WTC11 (cell line): ENCODE measurements at places on chromosomes 2 and 18. TPM values are rescaled to one million over a fixed set of nuclear protein-coding genes. Genes with fewer than 3 reads are reported as not detected.

DNA sequence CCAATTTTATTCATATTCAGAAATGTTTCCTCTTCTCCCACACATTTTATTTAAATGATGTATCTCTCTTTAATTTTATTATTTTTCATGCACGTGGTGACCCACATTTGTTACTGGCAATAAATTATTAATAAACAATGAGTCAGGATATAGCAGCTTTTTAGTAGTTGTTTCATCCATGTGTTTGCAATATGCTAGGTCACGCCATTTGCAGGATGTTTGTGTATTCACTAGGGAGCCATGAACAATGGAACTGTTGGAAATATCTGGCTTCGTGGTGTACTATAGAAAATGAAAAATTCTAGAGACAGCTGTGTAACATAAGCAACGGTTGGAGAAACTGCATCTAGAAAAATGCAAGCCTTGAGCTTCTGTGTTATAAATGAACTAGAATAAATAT, 176.0 kb upstream of the COL3A1 start:
- DNase-seq = no peak

GRCh38 chr18:79507546-79508480, 112.1 kb downstream of the NFATC1 start:
- DNase-seq = peak; percentile 21

- DNase-seq = no peak
Measured at GRCh38 chr2:28613186-28613585, 117.3 kb downstream of the PLB1 start.

The TCF23 gene
- total RNA-seq = 0.05 to 0.14 TPM (median 0.13 TPM) in 3 replicates

The INHA gene
- 1.1 to 1.8 TPM (median 1.4 TPM) in 3 replicates for total RNA-seq

DNA sequence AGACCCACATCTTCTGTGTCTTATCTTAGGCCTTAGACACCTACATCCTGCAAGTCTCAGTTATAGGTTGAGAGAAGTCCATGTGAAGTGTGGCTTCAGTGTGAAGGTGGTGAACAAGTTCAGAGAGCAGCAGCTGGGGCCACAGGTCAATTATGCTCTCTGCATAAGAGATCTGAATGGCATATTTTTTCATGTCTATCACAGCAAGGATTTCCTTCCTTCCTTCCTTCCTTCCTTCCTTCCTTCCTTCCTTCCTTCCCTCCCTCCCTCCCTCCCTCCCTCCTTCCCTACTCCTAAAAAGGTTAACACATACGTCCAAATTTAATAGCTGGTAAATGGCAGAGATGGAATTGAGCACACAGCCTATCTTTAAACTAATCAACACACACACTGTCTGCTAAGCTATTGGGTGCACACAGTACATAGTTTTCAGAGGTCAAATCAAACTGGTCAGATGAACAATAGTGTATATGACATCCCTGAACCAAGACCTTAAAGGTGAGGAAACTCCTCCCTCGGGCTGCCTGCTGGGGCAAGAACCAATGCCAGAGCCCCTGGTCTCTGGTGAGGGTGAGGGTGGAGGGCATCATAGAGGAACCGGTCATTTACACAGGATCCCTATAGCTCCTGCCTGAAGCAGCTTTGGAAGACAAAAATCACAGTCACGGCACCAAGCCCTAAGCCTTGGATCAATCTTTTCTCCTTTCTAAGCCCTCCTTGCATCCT, 240.9 kb downstream of the ICOS start:
- no peak for DNase-seq

GRCh38 chr2:206240327-206240726, 34.1 kb upstream of the ZDBF2 start:
- DNase-seq = no peak

- no peak for DNase-seq
Measured at GRCh38 chr18:24989760-24990593, 362.0 kb downstream of the ZNF521 start.

- DNase-seq = no peak
Measured at GRCh38 chr2:239720361-239721360, 304.5 kb downstream of the NDUFA10 start.

DNA sequence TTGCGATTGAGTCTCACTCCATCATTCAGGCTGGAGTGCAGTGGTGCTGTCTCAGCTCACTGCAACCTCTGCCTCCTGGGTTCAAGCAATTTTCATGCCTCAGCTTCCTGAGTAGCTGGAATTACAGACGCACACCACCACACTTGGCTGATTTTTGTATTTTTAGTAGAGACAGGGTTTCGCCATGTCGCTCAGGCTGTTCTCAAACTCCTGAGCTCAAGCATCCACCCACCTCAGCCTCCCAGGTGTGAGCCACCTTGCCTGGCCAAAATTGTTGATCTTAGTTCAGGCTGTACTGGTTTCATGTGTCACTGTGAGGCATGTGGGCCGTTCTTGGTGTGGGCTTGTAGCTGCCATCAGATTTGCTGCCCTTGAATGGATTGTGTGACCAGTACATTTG, 18.1 kb downstream of the CD8A start:
- no peak for DNase-seq

DNA sequence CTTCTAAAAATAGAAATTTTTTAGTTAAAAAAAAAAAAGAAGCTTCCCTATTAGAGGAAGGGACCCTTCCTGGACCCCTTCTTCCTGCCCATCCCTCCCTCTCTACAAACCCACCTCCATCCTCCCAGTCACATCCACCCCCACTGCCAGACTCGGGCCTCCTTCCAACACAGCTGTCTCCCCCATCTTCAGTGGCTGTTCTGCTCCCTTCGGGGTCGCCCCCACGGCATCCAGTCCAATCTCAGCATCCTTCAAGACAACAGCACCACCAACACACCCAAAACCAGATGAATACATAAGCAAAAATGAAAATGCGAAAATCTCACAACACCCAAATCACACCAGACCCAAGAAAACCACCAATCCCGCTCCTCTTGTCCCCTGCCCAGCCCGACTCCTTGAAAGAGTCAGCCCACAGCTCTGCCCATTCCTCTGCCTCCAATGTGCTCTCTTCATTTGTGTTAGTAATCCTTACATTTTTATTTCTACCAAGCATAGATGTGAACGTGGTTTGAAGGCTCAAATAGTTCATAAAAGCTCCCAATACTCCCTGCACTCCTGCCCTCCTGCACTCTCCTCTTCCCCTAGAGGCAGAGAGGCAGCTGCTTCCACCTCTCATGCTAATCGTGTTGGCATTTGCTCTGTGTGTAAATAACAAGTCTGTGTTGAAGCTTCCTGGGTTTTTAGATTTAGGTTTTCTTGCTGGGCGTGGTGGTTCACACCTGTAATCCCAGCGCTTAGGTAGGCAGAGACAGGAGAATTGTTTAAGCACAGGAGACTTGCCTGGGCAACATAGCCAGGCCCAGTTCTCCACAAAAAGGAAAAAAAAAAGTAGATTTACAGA, 37.0 kb downstream of the MAL start:
- DNase-seq = no peak

DNA sequence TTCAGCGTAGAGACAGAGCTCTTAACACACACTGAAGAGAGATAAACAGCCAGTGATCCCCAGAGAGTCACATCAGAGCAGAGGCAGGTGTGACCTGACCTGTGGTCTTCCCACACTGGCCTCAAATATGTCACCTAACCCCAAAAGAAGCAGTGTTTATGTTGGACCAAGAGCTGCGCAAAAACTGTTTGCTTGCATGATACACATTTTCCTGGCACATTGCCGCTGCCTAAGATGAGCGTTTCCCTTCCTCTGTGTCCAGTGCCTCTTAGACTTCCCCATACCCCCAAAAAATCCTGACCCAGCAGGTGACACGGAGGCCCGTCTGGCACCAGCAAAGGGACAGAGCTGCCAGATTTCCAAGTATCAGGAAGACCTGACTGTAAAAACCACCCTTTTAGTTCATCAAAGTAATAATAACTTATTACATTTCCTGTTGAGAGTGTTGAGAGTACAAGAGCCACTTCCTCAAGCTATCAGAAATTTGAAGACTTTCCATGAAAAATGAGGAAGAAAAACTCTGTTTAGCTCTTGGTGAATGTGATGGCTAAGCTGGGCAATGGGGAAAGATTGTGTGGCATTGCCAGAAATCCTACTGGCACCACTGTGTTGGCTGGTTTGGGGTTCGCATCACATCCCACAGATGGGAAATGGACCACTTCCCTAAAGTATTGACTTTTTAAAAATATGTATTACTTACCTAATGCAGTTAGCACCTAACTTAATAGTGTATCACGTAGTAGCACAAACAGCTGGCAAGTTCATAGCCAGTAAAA, 6.7 kb downstream of the TNFRSF11A start:
- DNase-seq = no peak

- DNase-seq = no peak
Measured at GRCh38 chr2:105752691-105753358, 8.1 kb downstream of the NCK2 start.

DNA sequence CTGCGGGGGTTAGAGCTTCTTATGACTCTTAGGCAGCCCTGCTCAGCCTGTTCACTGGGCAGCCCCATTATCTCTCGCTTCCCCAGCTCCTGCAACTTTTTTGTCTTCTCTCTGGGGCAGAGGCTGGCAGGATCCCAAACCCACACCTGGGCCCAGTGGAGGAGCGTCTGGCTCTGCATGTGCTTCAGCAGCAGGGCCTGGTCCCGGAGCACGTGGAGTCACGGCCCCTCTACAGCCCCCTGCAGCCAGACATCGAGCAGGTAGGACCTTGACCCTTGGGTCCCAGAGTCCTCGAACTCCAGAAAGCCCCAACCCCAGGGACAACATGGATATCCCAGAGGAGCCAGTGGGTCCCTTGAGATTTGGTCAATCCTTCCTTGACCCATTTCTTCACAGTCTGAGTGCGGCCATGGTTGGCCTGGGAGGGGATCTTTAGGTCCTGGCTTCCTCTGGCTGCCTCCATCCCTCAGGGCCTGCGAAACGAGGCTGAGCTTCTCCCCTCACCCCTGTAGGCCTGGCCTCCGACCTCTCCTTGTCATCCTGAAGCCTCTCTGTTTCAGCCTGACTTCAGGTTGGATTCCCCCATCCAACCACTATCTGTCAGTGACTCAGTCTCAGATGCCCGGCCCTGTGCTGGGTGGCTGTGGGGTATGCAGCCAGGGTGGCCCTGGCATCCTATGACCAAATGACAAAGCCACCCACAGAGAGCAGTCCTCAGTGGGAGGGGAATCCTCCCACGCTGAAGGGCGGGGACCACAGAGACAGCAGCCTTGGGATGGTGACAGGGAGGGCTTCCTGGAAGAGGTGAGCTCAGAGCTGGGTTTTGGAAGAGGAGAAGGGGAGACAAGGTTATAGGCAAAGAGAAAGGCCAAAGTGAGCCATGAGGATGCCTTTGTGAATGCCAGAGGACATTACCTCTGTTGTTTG, 214.2 kb downstream of the DYSF start:
- DNase-seq = no peak

DNA sequence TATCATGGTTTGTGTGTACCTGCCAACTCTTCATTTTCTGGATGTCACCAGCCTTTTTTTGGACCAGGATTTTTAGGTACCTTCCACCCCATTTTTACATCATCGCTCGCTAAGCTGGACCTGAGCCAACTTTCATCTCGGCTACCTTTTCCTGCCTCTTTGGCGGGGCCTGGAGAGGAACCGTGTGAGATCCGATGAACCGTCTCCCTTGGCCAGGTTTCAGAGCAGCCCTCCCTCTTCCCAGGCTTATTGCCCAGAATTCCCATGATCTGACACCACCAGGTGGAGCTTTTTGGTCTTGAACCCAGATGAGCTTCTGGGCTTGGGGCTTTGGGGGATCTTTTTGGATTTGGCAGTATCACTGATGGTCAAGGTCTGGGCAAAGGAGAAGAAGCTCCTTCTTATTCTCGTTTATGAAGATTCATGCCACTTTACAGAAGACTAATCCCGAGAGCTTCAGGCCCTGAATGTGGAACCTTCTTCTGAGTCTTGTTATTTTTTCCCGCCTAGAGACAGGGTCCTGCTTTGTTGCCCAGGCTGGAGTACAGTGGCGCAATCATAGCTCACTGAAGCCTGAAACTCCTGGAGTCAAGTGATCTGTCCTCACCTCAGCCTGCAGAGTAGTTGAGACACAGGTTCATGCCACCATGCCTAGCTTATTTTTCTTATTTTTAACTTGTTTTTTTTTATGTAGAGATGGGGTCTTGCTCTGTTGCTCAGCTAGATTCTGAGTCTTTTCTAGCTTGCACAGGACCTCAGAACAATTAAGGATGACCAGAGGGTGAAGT, 50.4 kb downstream of the GATA6 start:
- DNase-seq = peak; percentile 21

GRCh38 chr2:44364604-44365003, 2.9 kb downstream of the CAMKMT start:
- no peak for DNase-seq

GRCh38 chr2:59217360-59217759, 976.2 kb upstream of the FANCL start:
- no peak for DNase-seq

GRCh38 chr2:227025510-227025909, 138.5 kb downstream of the COL4A4 start:
- DNase-seq = no peak

- no peak for DNase-seq
Measured at GRCh38 chr18:52395146-52395852, 55.3 kb downstream of the DCC start.
